ENCODE measurements at places on chromosomes 3 and 15. TPM values are rescaled to one million over a fixed set of nuclear protein-coding genes. Genes with fewer than 3 reads are reported as not detected.

The BBS4 gene
- polyA plus RNA-seq, result 18.1 TPM

The PIGZ gene
- polyA plus RNA-seq, result not detected

The DNAH12 gene
- polyA plus RNA-seq, result not detected

The MYH15 gene
- polyA plus RNA-seq, result not detected

The PLSCR2 gene
- polyA plus RNA-seq, result 0.55 TPM

The KLHL25 gene
- 5.2 TPM for polyA plus RNA-seq

The PFKFB4 gene
- polyA plus RNA-seq, result 7.6 TPM

The HYKK gene
- polyA plus RNA-seq, result 4.0 TPM

The COLQ gene
- polyA plus RNA-seq, result 0.78 TPM
